Spleen (tissue), 13 donors: ENCODE measurements at places on chromosomes 7 and 10. TPM values are rescaled to one million over a fixed set of nuclear protein-coding genes. Genes with fewer than 3 reads are reported as not detected.

DNA sequence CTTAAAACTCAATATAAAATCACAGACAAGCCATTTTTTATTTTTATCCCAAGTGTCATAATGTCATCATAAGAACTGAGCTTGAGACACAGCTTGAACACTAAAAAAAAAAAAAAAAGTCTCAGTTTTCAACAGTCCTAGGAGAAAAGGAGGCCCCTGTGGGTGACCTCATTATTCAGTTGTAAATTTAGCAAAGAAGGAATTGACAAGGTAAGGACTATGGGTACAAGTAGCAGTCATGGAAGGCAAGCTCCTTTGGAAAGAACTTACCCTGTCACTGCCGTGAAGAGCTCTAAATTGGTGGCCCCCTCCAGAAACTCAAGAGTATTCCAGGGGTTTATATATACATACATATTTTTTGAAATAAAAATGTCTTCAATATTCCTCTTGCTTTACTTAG is 864.4 kb upstream of the KCND2 start:
- H3K36me3 ChIP-seq: no peaks in the 10 kb centered on the region
- H3K4me1 ChIP-seq: no peaks in the 10 kb centered on the region
- H3K27me3 ChIP-seq: no peaks in the 10 kb centered on the region
- H3K4me3 ChIP-seq: no peak overlapping the region
- no peak for DNase-seq
- no peak overlapping the region for H3K27ac ChIP-seq

GRCh38 chr7:40047661-40048060 is 86.8 kb downstream of the MPLKIP start:
- DNase-seq: no peak
- H3K27ac ChIP-seq: no peak overlapping the region
- no peaks in the 10 kb centered on the region for H3K36me3 ChIP-seq
- no peaks in the 10 kb centered on the region for H3K4me1 ChIP-seq
- H3K27me3 ChIP-seq: no peaks in the 10 kb centered on the region
- H3K4me3 ChIP-seq: no peak overlapping the region

Gene ASB10
- total RNA-seq: not detected

Gene ELOVL3
- total RNA-seq: 0.26 TPM

- no peak overlapping the region for H3K4me3 ChIP-seq
- no peaks in the 10 kb centered on the region for H3K27me3 ChIP-seq
- H3K4me1 ChIP-seq: peaks cover 15% of the 10 kb centered on the region
Observed at GRCh38 chr7:143327903-143328302, 12.0 kb downstream of the CLCN1 start.

Gene EIF5AL1
- total RNA-seq: 0.11 TPM

Gene TECPR1
- total RNA-seq: 86.4 TPM

Gene AP1S1
- total RNA-seq: 49.5 TPM
